Hypothalamus (tissue), 51 donors: ENCODE measurements at places on chromosomes 2 and 18.

- DNase-seq: no peak
These were observed 243.1 kb upstream of the SLC39A10 start for GRCh38 chr2:195413944-195414343.

DNA sequence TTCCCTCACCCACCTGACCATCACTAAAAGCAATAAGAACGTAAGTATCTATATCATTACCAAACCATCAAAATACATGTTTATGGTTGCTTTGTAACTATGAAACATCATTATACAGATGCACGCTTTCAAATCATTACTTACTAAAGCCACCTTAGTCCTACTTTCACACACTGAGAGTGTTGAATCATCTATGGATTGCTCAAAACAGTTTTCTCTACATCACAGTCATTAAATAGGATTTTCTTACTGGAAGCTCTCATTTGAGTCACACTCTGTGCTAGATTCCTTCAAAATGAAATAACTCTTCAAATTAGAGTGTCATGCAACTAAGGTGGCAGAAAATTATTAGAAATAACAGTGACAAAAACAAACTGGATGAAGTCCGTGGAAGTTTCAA, 878.4 kb downstream of the CPS1 start:
- no peak for DNase-seq

- DNase-seq: no peak
These were observed 785.6 kb downstream of the NR4A2 start for GRCh38 chr2:155546721-155547555.

- no peak for DNase-seq
These were observed 114.3 kb upstream of the PPP1CB start for GRCh38 chr2:28637066-28638047.

- no peak for DNase-seq
These were observed 214.9 kb downstream of the XIRP2 start for GRCh38 chr2:167103028-167103756.

- DNase-seq: no peak
These were observed 451.3 kb upstream of the TMEFF2 start for GRCh38 chr2:192645811-192646598.
